ENCODE measurements at places on chromosomes 11 and 22.

GRCh38 chr22:21009638-21010425 lies 5.1 kb upstream of the P2RX6 start:
- no peak for DNase-seq

DNA sequence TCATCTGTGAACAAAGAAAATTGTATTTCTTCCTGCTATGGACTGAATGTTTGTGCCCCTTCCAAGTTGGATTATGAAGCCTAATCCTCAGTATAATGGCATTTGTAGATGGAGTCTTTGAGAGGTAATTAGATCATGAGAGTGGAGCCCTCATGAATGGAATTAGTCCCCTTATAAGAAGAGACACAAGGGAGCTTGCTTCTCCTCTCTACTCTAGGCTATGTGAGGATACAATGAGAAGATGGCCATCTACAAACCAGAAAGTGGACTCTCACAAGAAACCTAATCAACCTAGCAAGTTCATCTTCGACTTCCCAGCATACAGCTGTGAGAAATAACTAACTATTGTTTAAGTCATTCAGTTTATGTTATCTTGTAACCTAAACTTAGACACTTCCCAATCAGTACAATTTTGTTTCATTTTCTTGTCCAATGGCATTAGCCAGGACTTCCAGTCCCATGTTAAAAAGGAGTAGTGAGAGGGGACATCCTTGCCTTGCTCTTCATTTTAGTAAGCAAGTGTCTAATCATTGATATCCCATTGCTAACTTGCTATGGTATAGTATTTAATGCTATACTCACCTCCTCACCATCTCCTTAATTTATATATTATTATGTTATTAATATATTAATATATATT lies 45.7 kb downstream of the PDGFD start:
- no peak for DNase-seq

DNA sequence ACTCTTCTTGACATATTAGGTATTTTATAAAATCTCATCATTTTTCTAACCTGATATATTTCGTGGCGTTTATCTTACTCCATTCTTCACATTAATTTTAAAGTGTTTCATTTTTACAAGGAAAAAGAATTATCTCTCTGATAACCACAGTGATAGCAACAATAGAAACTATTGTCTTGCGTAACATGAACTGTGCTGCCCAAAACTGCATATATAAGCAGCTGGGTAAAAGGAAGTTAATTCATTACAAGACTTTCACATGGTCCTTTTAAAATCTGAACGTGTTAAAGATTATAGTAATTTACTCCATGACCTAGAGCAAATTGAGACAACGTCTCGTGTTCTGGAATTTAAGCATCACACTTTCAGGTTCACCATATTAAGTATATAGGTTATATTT lies 210.4 kb upstream of the GRIA4 start:
- DNase-seq: no peak

- DNase-seq: no peak
Measured at GRCh38 chr22:22745225-22746060, 101.0 kb downstream of the GGTLC2 start.

DNA sequence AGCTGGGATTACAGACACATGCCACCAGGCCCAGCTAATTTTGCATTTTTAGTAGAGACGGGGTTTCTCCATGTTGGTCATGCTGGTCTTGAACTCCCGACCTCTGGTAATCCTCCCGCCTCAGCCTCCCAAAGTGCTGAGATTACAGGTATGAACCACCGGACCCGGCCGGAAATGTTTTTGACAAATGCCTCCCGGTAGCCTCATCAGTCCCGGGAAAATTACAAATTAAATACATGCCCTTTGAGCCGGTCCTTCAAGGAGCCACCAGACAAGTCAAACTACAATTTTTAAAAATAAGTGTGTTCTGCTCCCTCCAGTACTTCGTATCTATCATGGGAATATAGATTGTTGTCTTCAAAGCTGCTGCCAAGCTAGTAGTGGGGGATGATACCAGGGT lies 17.5 kb downstream of the WBP2NL start:
- no peak for DNase-seq
